ENCODE measurements at places on chromosomes 5 and 9.

DNA sequence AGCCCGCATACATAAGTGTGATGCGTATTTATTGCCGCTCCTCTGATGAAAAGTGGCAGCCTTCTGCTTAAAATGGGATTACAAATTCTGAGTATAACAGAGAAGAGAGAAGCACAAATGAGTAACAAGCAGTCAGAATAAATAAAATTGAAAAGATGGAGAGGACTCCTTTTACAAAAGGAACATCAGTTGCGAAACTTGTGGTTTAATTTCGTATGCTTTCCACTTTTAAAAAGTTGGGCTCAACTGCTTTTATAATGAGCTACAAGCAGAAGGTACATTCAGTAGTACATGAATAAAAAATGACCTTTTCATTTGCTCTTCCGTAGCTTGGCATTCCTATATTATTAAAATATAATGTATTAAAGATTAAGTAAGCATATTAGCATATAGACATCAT, 320.0 kb downstream of the FBXL17 start:
- DNase-seq: no peak

GRCh38 chr5:173331956-173332479, 3.8 kb upstream of the STC2 start:
- peak; percentile 33 for DNase-seq

DNA sequence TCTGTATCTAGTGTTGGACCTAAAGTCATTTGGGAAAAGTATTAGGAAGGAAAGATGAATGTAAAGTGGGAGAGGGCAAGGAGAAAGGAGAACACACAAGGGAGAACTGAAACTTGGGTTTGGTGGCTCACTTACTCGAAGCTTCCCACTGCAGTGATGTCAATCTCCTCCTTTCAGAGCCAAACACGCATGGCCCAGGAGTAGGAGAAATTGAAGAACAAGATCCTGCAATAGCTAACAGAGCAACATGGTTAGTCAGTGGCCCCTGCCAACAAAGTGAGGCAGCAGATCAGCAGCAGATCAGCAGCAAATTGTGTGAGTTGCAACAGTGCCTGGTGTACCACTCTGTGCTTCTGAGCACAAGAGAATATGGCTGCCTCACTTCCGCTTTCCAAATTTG, 366.4 kb downstream of the PSAT1 start:
- no peak for DNase-seq

DNA sequence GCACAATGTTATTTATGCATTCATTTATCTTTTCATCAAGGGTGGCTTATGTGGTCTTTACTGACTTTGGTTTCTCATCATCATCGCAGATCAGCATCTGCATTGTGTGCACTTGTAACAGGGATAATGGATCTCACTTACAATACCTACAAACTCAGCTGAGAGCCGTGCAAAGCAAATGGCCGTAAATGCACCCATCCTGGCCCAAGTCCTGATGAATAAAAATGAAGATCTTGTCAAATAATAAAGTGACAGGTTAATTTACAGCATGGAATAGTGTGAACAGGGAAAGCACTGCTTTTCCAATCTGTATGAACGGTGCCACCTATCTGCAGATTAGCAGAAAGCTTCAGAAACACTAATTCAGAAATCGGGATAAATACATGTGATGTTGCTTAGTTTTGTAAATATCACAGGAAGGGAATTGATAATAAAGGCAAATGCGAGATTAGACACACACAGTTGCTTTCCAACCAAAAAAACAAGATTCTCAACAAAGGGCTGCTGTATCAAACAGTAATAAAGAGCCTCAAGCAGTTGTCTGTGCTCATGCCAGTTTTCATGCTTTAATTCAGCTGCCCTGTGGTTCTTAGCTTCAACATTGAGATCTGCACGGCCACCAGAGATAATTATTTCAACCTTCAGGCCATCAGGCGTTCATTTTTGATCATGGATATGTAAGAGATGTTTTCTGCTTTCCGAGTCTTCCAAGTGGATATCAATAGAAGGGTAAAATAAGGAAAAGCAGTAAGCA, 153.4 kb upstream of the POU5F2 start:
- DNase-seq: no peak

- DNase-seq: no peak
Observed at GRCh38 chr5:68377733-68378132, 162.2 kb downstream of the PIK3R1 start.

DNA sequence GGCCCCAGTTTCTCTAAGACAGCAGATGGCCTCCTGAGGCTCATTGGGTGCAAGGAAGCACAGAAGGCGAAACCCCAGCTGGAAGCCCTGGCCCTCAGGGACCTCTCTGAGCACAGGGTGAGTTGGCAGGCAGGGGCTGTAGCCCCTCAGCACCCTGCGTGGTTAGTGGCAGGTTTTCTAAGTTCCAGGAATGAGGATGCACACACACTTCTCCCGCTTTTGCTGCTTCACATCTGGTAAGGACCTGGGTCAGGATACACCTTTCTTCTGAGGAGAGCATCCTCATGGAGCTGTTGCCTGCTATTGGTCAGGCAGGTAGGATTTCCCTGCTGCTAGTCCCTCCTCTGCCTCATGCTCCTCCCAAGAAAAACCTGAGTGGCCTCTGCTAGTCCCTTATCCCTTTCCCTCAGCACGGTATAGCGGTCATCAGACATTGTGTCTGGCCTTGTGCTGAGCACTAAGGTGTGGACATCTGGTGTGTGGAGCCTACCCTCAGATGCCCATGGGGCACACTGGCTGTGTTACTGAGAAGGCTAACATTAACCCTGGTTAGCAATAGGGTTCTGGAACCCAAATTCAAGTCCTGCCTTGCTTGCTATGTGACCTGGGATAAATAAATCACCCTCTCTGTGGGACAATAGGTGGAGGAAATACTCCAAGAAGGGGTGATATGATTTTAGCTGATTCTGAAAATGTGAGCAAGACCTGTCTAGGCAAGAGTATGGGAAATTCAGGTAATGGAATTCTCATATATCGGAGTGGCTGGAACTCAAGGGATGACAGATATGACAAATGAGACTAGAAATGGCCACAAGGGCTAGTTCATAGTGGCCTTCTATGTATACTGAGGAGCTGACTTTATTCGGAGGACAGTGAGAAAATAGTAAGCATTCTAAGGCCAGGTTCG, 1.6 kb downstream of the SLC22A4 start:
- no peak for DNase-seq

DNA sequence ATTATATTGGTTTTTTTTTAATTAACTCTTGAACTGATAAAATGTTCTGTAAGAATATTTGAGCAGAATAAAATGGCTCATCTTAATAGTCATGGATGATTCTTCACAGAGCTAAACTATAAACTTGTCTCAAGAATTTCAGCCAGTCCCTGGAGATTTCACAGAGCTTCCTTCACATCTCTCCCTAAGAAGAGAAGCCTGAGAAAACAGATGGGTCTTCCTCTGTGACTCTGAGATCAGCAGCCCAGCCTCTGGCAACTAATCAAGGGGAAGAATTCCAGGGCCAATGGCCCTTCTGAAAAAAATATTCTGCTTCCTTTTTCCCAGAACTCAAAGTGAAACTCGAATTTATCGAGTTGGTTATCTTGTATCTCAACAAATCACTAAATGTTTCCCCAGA, 122.2 kb upstream of the ITGA1 start:
- DNase-seq: no peak

- no peak for DNase-seq
Observed at GRCh38 chr9:96026655-96027213, 151.2 kb downstream of the ERCC6L2 start.

GRCh38 chr5:72556351-72557166, 49.3 kb upstream of the ZNF366 start:
- no peak for DNase-seq

DNA sequence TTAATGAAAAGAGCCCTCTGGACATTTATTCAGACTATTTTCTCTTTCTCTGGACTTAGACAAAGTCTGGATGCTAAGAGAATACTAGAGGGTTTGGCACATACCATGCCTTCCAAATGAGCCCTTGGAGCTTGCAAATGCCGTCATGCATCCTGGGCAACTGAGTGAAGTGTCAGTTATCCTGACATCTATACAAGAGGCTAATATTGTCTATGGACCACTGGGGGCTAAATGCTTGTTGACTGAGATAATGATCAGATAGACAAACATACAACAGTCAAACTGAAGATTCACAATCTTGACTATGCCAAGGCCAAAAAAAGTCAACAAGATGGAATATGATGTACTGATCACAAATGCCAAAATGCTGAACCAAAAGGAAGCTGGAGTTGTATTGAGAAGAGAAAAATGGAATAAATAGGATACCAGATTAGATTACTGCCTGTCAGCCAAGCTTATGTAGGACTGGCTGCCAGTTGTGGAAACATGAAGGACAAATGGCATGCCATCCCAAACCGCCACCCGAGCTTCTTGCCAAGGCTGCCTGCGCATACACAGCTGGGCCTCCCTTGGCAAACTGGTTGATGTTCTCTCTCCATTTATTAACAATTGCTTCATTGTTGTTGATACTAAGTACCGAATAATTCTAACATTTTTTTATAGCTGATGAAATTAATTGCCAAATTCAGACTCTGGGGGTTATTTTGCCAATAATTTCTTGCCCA, 240.1 kb upstream of the GRAMD2B start:
- DNase-seq: no peak

- DNase-seq: no peak
Observed at GRCh38 chr5:10524376-10525123, 39.3 kb upstream of the ANKRD33B start.

DNA sequence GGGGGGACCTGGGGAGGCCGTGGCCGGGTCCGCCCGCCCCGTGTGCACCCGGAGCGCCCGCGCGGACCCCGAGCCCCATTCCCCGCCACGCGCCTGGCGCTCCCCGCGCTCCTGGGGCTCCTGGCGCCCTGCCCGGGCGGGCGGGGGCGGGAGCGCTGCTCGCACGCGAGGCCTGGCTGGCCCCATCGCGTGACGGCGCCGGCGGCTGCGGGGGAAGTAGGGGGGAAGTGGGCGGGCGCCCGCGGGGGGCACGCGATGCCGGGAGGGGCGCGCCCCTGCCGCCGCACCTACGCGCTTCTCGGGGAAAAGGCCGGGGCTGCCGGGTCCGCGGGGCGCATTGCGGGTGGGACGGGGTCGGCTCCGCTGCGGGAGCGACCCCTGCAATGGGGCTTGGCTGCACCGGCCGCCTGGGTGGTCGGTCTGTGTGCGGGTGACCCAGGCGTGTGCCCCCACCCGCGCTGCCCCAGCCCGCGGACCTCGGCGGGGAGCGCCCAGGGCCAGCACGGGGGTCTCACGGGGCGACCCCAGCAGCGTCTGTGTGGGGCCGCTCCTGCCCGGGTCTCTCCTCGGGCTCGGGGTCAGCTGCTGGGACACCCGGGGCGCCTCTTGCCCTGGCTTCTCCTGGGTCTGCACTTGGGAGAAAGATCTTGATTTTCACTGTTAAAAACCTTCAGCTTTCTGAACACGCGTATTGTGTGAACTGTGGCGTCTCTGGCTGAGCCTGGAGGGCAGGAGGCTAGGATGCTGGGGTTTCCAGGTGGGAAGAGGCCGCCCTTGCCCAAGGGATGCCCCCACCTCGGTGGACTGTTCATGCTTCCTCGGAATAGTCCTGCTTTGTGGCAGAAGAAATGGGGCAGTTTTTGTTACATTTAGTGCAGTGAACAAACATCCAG, 52.4 kb downstream of the AHRR start:
- DNase-seq: peak; percentile 50

DNA sequence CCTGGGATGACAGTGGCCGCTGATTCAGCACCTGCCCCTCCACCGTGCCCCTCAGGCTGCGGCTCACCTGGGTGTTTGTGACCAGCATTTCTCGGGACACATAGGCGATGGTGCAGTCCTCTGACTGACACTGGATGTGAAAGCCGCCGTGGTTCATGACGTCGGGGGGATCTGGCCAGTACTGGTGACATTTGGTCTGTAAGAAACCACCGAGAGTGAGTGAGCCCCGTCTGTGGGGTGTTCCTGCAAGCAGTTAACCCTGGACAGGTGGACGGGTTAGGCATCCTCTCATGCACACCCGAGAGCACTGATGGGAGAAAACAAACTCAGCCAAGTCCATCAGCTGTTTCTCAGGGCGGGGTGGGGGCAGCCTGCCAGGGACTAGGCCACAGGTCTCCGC, 62.5 kb upstream of the EPB41L4B start:
- no peak for DNase-seq

DNA sequence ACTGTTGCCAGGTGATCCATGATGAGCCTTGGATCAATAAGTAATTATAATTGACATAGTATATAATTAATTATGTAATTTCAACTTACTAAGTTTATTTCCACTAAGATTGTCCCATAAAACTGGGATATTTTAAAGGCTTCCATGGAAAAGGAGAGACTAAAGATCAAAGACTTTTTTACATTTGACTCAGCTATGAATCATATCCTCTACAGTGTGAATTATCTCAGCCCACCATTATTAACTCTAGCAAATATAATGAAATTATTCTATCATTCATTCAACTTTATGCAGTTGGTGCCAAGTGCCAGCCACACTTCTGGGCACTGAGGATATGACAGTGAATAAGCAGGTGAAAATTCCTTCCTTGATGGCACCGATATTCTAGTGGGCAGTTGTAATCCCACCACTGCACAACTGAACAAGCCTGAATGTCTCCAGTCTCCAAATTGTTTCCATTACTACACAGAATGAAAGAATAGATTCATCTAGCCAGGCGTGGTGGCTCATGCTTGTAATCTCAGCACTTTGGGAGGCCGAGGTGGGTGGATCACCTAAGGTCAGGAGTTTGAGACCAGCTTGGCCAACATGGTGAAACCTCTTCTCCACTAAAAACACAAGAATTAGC, 21.9 kb upstream of the TXN start:
- DNase-seq: no peak

GRCh38 chr5:141966275-141966962, 2.5 kb upstream of the RNF14 start:
- DNase-seq: no peak

GRCh38 chr9:127421057-127421456, 3.1 kb upstream of the ZNF79 start:
- DNase-seq: no peak

GRCh38 chr9:87372356-87372851, 125.3 kb upstream of the DAPK1 start:
- no peak for DNase-seq

GRCh38 chr5:67802766-67803165, 412.8 kb upstream of the PIK3R1 start:
- no peak for DNase-seq

DNA sequence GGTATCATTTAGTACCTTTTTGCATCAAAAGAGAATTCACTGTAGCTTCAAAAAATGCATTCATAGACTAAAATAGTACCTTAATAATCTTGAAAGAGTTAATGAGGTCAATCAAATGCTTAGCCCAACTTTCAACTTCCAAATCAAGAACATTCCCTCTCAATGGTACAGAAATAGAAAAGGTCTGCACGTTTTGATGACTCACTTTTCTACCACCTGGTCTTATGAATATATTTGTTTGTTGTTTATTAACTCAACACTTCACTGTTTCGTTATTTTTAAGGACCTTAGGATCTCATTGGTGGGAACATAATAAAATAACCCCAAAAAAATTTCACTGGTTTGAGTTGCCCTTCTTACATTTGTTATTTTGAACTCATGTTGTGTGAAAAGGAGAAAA, 229.5 kb downstream of the MEF2C start:
- DNase-seq: no peak

GRCh38 chr5:79851391-79851863, 139.6 kb downstream of the MTX3 start:
- DNase-seq: no peak

- no peak for DNase-seq
Observed at GRCh38 chr9:652914-653313, 188.6 kb upstream of the DMRT1 start.

GRCh38 chr5:95863383-95863757, 40.8 kb upstream of the GLRX start:
- DNase-seq: no peak

- DNase-seq: no peak
Observed at GRCh38 chr5:125489146-125489545, 742.7 kb upstream of the ZNF608 start.

GRCh38 chr5:140349244-140349643, 2.8 kb upstream of the HBEGF start:
- DNase-seq: no peak

GRCh38 chr5:135843571-135844337, 9.3 kb downstream of the SLC25A48 start:
- no peak for DNase-seq
